HuH-7.5 (cell line): ENCODE measurements at places on chromosomes 11 and 22.

GRCh38 chr22:37080438-37080837 is 28.9 kb downstream of the KCTD17 start:
- DNase-seq, result no peak

DNA sequence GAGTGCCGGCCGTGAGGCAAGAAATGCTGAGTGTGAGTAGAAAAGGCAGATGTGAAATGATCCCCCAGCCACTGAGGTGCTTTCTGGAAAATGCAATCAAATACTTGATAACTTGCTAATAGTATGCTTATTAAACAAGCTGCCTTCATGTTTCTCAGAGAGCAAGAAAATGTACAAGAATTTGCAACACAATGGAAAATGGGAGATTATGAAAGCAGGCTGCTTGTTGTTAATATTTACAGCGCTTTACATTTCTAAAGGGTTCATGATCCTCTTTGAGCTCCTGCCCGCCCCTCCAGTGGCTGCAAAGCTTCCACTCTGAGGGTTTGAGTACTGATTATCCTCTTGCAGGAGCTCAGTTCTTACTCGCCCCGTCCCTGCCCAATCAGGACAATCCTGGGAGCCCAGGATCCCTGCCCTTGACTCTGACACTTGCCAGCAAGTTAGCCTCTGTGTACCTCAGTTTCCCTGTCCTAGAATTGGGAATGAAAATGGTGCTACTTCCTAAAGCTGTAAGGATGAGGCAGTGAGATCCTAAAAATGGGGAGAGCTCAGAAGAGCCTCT is 645.1 kb downstream of the TBC1D22A start:
- no peak for DNase-seq

GRCh38 chr22:49702068-49702397 is 125.6 kb downstream of the BRD1 start:
- DNase-seq, result no peak

DNA sequence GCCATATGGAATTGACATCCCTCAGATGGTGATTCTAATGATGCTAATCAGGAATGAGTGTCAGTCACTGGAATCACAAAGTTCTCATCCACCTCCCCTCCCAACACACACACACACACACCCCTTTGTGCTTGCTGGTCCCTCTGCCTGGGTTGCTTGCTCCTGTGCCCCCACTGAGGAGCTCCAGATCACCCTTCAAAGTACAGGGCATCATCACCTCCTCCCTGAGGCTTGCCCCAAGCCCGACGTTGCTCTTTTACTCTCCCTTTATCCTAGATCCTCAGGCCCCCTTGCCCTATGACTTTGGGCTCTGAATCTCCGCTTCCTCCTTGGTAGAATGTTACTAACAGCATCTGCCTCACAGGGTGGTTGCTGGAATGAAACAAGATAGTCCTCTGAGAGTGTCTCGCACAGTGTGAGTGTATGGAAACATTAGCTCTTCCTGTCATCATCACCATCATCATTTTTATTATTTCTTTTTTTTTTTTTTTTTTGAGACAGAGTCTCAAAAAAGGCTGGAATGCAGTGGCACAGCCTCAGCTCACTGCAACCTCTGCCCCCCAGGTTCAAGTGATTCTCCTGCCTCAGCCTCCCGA is 3.4 kb downstream of the TOM1 start:
- DNase-seq, result no peak

GRCh38 chr22:47195484-47196165 is 433.2 kb downstream of the TBC1D22A start:
- DNase-seq, result no peak

DNA sequence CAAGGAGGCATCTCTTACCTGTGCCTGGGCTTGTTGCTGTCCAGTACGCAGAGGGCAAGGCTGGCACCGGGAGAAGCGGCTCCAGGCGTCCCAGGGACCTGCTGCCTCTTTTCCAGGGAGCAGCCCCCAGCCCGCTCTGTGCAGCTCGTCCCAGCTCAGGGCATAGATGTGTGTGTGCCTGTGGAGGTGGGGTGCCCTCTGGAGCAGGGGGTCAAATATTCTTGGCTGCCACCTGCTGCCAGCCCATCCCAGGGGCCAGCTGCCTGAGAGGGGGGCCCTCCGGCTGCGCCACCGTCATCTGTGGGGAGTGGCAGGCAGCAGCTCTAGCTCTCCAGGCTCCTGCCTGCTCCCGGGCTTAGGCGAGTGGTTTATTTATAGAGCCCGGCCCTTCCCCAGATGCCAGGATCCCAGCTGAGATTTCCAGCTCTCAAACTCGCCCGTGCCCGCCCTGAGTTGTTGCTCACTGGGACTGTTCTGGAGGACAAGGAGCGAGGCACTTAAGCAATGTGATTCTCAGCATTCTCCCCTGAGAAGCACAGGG is 87.5 kb downstream of the RTL6 start:
- DNase-seq, result no peak

DNA sequence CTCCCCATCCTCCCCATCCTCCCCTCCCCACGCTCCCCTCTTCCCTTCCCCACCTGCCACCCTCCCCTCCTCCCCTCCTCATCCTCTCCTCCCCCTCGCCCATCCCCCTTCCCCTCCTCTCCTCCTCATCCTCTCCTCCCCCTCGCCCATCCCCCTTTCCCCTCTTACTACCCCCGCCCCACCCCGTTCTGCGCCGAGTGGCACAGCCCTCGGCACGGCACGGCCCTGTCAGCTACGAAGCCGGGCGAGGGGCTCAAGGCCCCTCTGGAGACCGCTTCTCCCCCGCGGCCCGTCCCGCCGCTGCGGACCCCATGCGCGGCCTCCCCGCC is 449.9 kb downstream of the OPCML start:
- DNase-seq, result no peak

DNA sequence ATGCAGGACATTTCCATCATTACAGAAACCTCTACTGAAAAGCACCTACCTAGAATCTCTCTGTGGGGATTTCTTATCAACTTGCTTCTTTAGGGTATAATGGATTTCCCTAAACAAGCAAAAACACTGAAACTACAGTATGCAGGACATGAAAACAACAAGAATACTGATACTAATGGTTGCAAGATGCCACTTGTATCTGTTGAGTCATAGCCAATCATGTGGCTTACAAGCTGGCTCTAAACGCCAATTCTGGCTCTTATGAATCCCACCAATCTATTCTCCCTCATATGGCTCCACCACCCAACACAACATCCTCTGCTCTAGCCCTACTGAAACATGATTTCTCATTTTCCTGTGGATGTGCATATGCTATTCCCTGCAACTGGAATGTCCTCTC is 22.6 kb downstream of the TENM4 start:
- DNase-seq, result no peak

DNA sequence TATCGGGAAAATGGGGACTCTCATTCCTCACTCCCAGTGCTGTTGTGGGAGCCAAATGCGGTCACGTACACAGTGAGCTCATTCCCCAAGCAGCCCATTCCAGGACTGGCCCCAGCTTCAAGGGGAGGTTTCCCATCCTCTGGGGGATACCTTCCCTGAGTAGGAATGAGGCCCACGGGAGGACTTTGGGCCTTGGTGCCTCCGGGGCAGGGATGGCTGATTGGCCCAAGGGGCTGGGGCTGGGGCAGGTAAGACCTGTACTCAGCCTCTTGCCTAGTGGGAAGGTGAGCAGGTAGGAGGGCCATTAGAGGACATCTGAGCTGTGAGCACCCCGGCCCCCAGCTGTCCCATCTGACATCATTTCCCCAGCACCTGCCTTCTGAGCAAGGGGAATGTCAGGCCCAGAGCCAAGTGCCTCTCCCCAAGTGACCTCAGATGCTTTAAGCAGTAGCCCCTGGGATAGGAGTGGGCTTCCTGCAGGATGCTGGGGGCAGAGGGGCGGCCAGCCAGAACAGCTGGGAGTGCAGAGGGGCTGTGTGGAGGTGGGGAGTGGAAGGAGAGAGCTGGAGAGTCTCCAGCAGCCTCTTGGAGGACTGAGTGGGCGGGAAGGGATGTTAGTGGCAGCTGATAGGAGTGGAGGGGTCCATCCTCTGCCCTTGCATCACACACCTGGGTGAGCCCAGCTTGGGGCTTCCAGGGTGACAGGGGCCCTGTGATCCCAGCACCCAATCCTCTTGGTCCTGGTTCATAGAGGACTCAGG is 58.4 kb downstream of the CD82 start:
- DNase-seq, result no peak

GRCh38 chr11:61969838-61970662 is 2.6 kb upstream of the FTH1 start:
- DNase-seq, result no peak

DNA sequence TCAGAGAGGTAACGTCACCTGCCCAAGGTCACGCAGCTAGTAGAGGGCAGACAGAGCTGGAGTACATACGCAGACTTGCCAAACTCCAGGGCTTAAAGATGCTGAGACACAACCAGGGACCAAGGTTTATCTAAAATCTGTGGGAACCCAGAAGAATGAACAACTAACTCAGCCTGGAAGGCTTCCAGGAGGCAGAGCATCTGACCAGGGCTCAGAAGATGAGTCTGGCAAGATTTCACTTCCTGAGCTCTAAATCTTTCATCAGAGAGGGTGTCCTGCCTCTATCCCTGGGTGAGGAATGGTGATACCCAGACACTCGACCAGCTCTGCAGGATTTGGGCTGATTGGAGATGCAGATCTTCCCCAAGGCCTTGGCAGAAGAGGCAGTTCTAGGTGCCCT is 9.1 kb downstream of the GAL3ST1 start:
- DNase-seq, result no peak

- DNase-seq, result no peak
Measured at GRCh38 chr22:30825711-30826505, 131.2 kb downstream of the OSBP2 start.

DNA sequence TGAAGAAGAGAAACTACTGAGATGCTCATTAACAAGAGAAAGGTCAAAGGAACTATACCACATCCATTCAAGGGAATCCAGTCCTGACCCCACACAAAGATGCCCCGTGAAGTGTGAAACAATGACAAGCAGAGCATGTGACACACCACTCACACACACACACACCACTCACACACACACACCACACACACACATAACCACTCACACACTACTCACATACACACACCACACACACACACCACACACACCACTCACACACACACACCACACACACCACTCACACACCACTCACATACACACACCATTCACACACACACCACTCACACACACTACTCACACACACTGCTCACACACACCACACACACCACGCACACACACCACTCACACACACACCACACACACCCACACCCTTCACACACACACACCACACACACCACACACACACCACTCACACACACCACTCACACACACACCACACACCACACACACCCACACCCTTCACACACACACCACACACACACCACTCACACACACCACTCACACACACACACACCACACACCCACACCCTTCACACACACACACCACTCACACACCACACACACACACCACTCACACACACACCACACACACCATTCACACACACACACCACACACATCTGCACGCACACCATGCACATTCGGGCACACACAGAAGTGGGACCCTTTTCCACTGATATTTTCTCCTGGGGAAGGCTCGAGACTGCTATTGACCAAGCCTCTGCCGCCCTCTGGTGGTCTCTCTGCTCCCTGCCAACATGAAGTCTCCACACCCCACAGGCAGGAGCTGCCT is 32.0 kb upstream of the COMT start:
- DNase-seq, result peak; percentile 87

GRCh38 chr11:76291576-76292526 is 85.5 kb upstream of the WNT11 start:
- no peak for DNase-seq

GRCh38 chr11:134362192-134362901 is 30.6 kb downstream of the GLB1L2 start:
- DNase-seq, result no peak

DNA sequence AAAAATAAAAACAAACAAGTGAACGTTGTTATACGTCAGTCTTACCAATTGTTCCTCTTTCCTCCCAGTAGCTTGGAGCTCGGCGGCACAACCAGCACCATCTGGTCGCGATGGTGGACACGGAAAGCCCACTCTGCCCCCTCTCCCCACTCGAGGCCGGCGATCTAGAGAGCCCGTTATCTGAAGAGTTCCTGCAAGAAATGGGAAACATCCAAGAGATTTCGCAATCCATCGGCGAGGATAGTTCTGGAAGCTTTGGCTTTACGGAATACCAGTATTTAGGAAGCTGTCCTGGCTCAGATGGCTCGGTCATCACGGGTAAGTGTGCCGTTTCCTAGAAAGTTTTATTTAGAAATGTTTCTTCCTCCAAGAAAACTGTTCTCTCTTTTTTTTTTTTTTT is 47.9 kb downstream of the PPARA start:
- no peak for DNase-seq

GRCh38 chr11:64935359-64936081 is at the start of gene GPHA2:
GPHA2 (minus strand) TSS chr11:64935893; CDS start chr11:64935460, 433 bp downstream.
- no peak for DNase-seq

DNA sequence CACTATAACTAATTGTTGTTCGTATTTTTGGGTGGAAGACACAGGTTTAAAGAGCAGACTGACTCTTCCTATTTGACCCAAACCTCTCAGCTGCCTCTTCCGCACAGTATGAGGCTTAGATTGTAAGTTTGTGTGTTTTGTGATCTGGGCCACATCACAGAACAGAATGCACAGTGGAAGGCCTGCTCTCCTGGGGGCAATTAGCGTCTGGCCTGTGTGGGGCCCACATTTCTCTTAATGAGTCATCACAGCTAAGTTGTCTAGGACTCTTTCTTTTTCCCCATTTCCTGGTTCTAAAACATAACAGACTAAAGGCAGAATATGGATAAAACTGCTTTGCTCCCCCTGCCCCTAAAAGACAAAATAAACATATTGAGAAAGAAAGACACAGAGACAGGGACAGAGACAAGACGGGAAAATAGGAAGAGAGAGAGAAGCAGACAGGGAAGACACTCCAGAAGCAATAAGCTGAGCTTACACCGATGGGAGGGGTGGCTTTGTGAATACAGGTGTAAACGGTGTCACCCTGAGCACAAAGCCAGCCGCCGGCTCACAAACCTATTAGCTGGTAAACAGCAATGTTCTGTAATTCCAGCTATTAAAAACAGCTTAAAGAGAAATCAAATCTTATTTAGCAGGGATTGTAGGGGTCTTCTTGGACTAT is 127.4 kb upstream of the OPCML start:
- DNase-seq, result no peak

DNA sequence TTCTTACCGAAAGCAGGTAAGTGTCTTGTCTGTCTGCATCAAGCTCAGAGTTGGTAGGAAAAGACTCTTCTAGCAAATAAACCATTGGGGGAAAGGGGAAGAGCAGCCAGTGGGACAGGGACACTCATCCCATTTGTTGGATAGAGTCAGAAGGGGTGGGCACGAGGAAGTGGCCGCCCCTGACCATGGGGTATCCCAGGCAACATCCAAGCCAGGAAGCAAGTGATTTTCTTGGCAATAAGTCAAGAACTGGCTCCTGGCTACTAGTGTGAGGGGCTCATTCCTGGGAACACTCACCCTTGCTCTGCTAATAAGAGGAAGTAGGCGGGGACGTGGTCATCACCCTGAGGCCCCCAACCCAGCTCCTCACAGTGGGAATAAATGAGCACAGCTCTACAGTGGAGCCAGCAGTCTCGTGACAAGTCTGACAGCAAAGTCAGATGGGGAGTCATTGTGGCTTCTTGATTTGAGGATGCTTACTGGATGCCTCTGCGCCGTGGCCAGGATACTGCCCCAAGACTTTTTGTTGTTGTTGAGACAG is 6.7 kb downstream of the SLC25A18 start:
- DNase-seq, result no peak
